Neural crest cell (in vitro differentiated cells): ENCODE measurements at places on chromosomes 6 and 20. TPM values are rescaled to one million over a fixed set of nuclear protein-coding genes. Genes with fewer than 3 reads are reported as not detected.

DNA sequence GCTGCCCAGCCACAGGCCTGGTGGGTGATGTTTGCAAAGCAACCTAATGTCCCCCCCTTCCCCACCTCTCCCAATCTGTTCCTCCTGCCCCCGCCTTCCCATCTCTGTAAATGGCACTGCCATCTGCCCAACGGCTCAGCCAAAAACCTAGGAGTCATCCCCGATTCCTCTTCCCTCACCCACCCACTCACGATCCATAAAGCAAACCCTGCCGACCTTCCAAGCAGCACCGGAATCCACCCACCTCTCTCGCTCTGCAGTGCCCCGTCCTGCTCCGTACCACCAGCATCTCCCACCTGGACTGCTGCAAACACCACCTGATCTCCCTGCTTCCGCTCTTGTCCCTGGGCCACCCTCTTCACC, 37.6 kb downstream of the SULF2 start:
- no peaks in the 10 kb centered on the region for H3K36me3 ChIP-seq
- no peak overlapping the region for H3K4me3 ChIP-seq
- peaks cover under 1% of the 10 kb centered on the region for H3K4me1 ChIP-seq
- no peaks in the 10 kb centered on the region for H3K27me3 ChIP-seq
- DNase-seq = no peak
- H3K27ac ChIP-seq = no peak overlapping the region

GRCh38 chr20:37877832-37878772, 24.8 kb upstream of the VSTM2L start:
- H3K36me3 ChIP-seq = peaks cover 2% of the 10 kb centered on the region
- no peak overlapping the region for H3K4me3 ChIP-seq
- DNase-seq = no peak
- no peaks in the 10 kb centered on the region for H3K4me1 ChIP-seq
- H3K27ac ChIP-seq = peak overlapping the region; percentile 24

DNA sequence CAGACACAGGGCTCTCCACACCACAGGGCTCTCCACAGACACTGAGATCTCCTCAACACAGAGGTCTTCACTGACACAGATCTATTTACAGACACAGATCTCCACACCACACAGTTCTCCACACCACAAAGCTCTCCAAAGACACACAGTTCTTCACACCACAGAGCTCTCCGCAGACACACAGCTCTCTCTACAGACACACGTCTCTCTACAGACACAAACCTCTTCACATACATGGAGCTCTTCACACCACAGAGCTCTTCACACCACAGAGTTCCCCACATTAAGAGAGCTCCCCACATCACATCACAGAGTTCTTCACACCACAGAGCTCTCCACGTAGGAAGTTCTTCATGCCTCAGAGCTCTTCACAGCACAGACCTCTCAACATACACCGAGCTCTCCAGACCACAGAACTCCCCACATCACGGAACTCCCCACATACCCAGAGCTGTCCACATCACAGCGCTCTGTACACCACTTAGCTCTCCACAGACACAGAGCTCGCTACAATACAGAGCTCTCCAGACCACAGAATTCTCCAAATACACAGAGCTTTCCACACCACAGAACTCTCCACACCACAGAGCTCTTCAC, 53.9 kb downstream of the ERMARD start:
- no peak for DNase-seq
- H3K27me3 ChIP-seq = peaks cover 39% of the 10 kb centered on the region
- H3K27ac ChIP-seq = no peak overlapping the region
- H3K4me3 ChIP-seq = no peak overlapping the region

GRCh38 chr20:37337208-37337991, 8.5 kb upstream of the SRC start:
- no peak overlapping the region for H3K4me3 ChIP-seq
- no peak for DNase-seq

- H3K4me3 ChIP-seq = no peak overlapping the region
- DNase-seq = no peak
- peak overlapping the region; percentile 57 for H3K27ac ChIP-seq
- no peaks in the 10 kb centered on the region for H3K27me3 ChIP-seq
- H3K36me3 ChIP-seq = peaks cover 18% of the 10 kb centered on the region
- H3K4me1 ChIP-seq = peaks cover 21% of the 10 kb centered on the region
Measured at GRCh38 chr6:141482796-141483597, 649.7 kb upstream of the GJE1 start.

- no peak overlapping the region for H3K27ac ChIP-seq
- H3K4me3 ChIP-seq = no peak overlapping the region
- DNase-seq = no peak
Measured at GRCh38 chr6:92000112-92000511, 1413.2 kb upstream of the MAP3K7 start.

GRCh38 chr20:49034070-49034732, 11.9 kb upstream of the CSE1L start:
- no peaks in the 10 kb centered on the region for H3K27me3 ChIP-seq
- H3K4me3 ChIP-seq = no peak overlapping the region
- DNase-seq = no peak

GRCh38 chr20:58374027-58374850, 14.8 kb upstream of the VAPB start:
- H3K4me3 ChIP-seq = no peak overlapping the region
- H3K27me3 ChIP-seq = peaks cover 7% of the 10 kb centered on the region
- DNase-seq = no peak
- peak overlapping the region; percentile 90 for H3K27ac ChIP-seq
- H3K36me3 ChIP-seq = no peaks in the 10 kb centered on the region
- H3K4me1 ChIP-seq = peaks cover 38% of the 10 kb centered on the region

GRCh38 chr20:10137533-10137932, 81.1 kb upstream of the SNAP25 start:
- no peaks in the 10 kb centered on the region for H3K36me3 ChIP-seq
- peaks cover 14% of the 10 kb centered on the region for H3K4me1 ChIP-seq
- H3K4me3 ChIP-seq = no peak overlapping the region
- DNase-seq = no peak

DNA sequence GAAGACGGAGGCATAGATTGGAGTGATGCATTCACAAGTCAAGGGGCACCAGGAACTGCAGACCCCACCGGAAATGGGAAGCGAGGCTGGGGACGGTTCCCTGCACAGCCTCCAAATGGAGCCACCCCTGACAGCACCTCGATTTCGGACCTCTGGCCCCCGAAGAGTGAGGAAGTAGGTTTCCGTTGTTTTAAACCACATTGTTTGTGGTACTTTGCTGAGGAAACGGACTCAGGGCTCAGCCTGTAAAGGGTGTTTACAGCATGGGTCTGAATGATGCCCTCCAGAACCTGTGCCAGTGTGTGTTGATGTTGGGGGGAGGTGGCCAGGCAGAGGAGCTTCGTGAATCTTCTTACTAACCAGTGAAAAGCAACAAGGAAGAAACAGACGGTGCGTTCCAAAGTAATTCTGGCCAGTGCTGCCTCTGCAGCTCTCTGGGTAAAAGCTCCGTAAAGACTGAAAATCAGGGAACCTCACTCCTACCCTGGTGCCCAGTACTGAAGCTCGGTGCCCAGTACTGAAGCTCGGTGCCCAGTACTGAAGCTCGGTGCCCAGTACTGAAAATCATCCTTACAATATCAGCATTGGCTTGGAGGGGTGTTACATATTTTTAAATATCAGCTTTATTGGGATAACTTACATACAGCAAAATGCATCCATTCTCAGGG, 30.1 kb upstream of the CCR6 start:
- no peak overlapping the region for H3K27ac ChIP-seq
- no peak overlapping the region for H3K4me3 ChIP-seq
- H3K27me3 ChIP-seq = no peaks in the 10 kb centered on the region
- H3K4me1 ChIP-seq = peaks cover 12% of the 10 kb centered on the region

DNA sequence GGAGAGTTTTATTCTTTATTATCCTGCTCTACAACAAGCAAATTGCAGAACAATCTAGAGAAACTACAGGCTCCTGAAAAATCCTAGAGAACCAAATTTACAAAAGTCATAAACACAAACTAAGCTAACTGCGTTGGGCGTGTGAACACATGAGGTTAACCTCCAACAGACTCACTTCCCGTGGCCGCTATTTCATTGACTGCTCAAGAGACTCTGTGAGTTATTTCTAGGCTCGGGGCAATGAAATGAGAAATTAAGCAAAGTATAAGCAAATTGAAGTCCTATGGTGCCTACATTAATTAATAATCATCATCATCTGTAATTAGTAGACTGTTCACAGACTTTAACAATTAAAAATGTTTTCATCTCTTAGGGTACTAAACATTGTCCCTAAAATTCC, 100.0 kb downstream of the MBOAT1 start:
- no peak overlapping the region for H3K27ac ChIP-seq
- no peaks in the 10 kb centered on the region for H3K27me3 ChIP-seq
- no peak for DNase-seq
- peaks cover 6% of the 10 kb centered on the region for H3K36me3 ChIP-seq

DNA sequence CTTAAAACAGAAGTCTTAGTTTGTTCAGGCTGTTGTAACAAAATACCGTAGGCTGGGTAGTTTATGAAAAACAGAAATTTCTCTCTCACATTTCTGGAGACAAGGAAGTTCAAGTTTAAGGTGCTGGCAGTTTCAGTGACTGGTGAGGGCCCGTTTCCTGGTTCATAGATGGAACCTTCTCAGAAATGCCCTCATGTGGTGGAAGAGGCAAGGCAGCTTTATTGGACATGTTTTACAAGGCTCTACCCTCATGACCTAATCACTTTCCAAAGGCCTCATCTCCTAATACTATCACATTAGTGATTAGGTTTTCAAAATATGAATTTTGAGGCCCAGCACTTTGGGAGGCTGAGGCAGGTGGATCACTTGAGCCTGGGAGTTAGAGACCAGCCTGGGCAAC, 2.4 kb downstream of the HEBP2 start:
- H3K4me1 ChIP-seq = peaks cover 12% of the 10 kb centered on the region
- H3K4me3 ChIP-seq = peak overlapping the region; percentile 76
- H3K27ac ChIP-seq = no peak overlapping the region

DNA sequence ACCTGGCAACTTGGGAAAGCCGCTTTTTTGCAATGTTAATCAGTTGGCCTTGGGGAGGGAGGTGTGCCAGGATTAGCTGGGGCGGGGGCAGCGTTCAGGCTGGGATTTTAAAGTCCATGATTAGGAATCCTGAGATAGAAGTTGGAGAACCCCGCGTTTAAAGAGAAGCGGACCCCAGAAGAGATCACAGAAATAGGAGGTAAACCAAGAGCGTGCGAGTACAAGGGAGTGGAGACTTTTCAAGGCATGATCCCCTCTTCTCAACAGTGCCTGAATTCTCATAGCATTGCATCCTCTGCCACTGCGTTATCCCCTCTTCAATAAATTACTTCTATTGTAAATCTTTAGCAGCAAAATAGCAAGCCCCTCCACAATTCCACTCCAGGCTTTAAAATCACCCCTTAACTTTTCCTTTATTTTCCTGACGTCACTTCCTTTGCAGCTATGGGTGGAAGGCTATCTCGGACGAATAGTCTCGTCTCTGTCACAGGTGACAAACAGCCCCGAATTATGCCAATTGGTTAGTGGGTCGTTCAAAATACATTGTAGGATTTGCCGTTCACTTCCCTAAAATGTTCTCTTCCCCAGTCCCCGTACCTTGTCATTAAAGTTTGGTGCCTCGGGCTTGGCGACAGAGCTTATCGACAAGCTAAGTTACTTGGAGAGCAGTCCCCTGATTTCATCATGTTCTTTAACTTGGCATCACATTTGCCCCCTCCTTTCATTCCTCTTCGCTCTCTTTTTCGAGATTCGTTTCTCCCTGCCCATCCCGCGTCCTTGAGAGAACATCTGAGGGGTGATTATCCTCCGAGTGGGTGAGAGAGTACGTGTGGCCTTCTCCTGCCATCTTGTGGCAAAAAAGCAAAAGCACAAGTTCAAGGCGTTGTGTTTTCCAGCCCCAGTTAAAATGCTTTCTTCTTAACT, 17.1 kb downstream of the OR2B2 start:
- no peak overlapping the region for H3K27ac ChIP-seq
- peaks cover 15% of the 10 kb centered on the region for H3K27me3 ChIP-seq
- peak; percentile 46 for DNase-seq
- peaks cover 8% of the 10 kb centered on the region for H3K36me3 ChIP-seq
- H3K4me1 ChIP-seq = peaks cover 27% of the 10 kb centered on the region
- H3K4me3 ChIP-seq = no peak overlapping the region

- no peaks in the 10 kb centered on the region for H3K27me3 ChIP-seq
- DNase-seq = no peak
- H3K36me3 ChIP-seq = peaks cover 12% of the 10 kb centered on the region
- H3K4me3 ChIP-seq = no peak overlapping the region
- H3K4me1 ChIP-seq = peaks cover 9% of the 10 kb centered on the region
- no peak overlapping the region for H3K27ac ChIP-seq
Measured at GRCh38 chr6:13715444-13715883, 3.8 kb upstream of the RANBP9 start.

GRCh38 chr6:4351520-4352321, 216.3 kb upstream of the ECI2 start:
- peaks cover 32% of the 10 kb centered on the region for H3K4me1 ChIP-seq
- DNase-seq = no peak
- no peaks in the 10 kb centered on the region for H3K36me3 ChIP-seq
- peak overlapping the region; percentile 4 for H3K4me3 ChIP-seq

DNA sequence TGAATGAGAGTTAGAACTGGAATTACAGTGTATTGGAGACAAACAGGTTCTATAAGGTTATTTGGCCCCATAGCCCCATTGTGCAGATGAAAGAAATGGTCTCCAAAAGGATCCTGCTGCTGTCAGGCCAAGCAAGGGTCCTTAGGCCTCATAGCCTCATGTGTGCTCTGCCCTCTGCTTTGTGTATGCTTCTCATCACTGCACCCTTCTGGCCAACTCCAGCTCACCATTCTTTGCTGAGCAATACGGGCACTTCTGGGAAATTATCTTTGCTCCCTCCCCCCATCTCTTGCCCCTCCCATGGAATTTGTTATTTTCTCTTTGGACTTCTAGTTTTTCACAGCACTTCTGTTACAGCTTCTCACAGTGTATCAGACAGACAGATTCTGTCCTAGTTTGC, 298.8 kb downstream of the FOXA2 start:
- H3K27ac ChIP-seq = no peak overlapping the region
- peaks cover 61% of the 10 kb centered on the region for H3K27me3 ChIP-seq
- DNase-seq = no peak
- H3K36me3 ChIP-seq = no peaks in the 10 kb centered on the region

- no peaks in the 10 kb centered on the region for H3K27me3 ChIP-seq
- peak overlapping the region; percentile 41 for H3K4me3 ChIP-seq
- peak; percentile 95 for DNase-seq
- H3K27ac ChIP-seq = peak overlapping the region; percentile 67
- H3K4me1 ChIP-seq = peaks cover 74% of the 10 kb centered on the region
Measured at GRCh38 chr20:32521780-32522525, 63.2 kb downstream of the NOL4L start.

Gene NXT1
- 33.9 and 38.1 TPM in 2 replicates for total RNA-seq

Gene PKHD1
- total RNA-seq = 0.16 and 0.25 TPM in 2 replicates

Gene ZC3H12D
- total RNA-seq = 0.14 and 0.16 TPM in 2 replicates

Gene TRERF1
- total RNA-seq = 12.4 and 14.0 TPM in 2 replicates

Gene CFB
- not detected in 2 replicates for total RNA-seq

Gene DTNBP1
- 13.5 and 13.6 TPM in 2 replicates for total RNA-seq

Gene SLC22A3
- total RNA-seq = 0.12 TPM in 1 of 2 replicates, not detected in the other

Gene BPIFA1
- total RNA-seq = not detected in 2 replicates
